ENCODE measurements at places on chromosomes 6 and 20.

DNA sequence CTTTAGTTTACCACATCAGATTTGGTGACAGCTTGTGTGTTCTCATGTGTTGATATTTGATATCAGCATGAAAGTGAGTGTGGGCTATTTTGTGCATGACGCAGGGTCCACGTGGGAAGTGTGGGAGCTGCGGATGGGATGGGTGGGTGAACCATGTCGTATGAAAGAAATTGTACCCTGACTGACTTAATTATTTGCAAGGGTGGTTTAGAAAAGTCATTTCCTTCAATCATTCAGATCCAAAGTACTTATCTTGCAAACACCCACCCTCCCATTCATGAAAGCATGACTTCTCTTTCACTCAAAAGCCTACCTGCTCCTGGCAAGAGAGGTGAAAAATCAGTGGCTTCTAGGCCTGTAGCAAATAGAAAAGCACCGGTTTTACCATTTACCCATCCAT lies 91.8 kb upstream of the BACH2 start:
- DNase-seq = no peak

GRCh38 chr6:29577544-29577943 lies 7.4 kb upstream of the OR2H2 start:
- DNase-seq = no peak

DNA sequence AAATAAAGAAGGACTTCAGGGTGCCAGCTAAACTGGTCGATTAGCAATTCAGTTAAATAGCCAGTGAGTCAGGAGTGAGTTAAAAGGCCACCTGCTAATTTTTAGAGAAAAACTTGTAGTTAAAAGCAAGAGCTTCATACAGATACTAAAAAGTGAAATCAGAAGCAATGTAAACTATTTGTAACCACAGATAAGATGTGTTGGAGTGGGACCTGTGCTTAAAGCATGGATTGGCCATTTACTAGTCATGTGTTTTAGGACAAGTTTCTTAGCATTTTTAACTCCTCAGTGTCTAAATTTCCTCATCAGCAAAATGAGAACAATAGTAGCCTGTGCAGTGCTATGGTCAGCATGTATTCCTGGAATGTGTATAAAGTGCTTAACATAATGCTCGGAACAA lies 23.8 kb upstream of the HDDC2 start:
- DNase-seq = no peak

DNA sequence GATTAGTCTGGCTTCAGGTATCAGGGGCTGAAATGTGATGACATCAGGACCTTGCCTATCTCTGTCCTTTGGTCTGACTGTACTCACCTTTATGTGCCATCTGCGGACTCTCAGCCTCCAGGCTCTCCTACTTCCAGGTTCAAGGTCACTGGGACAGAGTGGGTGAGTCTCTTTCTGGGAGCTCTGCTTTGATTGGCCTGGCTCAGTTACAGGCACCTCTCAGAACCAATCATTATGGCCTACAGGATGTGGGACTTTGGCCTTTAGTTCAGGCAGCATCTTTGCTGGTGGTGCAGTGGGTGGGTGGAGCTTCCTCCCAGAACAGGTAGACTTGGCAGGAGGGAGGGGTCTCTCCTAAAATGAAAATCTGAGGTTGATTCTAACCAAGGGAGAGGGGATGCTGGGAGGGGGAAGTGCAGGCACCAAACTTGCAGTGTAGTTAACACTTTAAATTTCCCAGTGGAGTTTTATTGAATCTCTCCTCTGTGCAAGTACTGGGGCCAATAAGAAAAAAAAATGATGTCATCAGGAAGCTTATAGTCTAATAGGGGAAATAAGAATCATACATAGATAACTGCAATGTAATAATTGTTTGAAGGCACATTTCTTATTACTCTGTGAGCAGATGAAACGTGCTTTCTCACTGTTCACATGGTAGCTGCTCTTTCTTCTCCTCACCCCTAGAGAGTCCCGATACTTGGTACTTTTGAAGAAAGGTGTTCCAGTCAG lies 53.4 kb downstream of the SLC24A3 start:
- DNase-seq = peak; percentile 30

GRCh38 chr20:5592165-5592564 lies 158.0 kb upstream of the SHLD1 start:
- no peak for DNase-seq

DNA sequence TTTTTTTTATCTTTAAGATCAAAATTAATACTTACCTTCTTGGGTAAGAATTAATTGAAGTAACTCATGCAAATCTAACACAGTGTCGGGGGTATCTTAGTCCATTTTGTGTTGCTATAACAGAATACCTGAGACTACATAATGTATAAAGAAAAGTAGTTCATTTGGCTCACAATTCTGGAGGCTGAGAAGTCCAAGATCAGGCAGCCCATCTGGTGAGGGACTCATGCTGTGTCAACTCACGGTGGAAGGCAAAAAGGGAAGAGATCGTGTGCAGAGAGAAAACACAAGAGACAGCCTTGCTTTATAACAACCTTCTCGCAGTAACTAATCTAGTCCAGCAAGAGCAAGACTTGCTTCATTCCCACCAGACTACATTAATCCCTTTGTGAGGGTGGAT lies 92.9 kb upstream of the VSTM2L start:
- no peak for DNase-seq

GRCh38 chr20:41173161-41173721 lies 35.9 kb downstream of the PLCG1 start:
- peak; percentile 82 for DNase-seq

- DNase-seq = no peak
Measured at GRCh38 chr20:55175081-55175480, 699.7 kb downstream of the DOK5 start.

DNA sequence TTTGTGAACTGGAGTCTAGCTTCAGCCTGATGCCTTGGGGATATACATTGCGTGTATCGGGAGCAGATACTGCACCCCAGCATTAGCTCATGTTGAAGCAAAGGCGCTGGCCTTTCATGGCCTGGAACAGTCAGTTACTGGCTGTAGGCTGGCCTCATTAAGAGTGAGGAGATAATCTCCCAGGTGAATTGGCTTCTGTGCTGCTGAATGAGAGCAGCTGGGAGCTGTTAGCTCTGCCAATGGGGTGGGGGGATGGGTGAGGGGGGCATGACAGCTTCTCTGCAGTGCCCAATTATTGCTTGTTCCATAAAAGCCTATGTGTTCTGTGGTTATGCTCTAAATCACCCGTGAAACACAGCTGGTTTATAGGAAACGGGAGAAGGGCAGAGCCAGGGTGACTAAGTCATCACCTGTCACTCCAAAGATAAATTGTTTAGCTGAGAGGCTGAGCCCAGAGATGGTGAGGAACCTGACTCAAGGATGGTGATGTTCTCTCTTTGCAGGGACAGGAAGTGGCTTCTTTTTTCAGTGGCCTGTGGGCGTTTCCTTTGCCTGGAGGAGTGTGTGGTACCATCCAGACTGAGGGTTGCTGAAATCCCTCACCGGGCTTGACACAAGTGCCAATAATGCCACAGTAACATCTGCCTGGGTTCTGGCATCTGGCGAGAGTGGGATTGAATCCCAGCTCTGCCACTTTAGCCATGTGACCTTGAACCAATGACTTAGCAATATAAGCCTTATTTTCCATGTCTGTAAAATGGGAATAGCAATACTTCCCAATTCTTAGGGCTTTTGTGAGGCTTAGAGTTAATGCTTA lies 170.8 kb downstream of the BCAS1 start:
- DNase-seq = no peak

DNA sequence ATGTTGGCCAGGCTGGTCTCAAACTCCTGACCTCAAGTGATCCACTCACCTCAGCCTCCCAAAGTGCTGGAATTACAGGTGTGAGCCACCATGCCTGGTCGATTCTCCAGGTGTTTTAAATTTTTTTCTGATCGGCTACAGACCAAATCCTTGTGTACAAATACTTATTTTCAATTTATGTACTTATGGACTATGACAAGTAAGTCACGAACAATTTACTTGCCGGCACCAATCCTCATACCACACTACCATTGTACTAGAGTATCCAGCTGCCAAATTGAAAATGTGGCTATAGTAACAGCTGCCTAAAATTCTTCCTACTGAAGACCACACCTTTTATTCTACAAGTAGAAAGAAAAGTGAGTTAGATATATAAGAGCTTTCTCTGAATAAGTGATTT lies 26.9 kb downstream of the LIN28B start:
- no peak for DNase-seq

DNA sequence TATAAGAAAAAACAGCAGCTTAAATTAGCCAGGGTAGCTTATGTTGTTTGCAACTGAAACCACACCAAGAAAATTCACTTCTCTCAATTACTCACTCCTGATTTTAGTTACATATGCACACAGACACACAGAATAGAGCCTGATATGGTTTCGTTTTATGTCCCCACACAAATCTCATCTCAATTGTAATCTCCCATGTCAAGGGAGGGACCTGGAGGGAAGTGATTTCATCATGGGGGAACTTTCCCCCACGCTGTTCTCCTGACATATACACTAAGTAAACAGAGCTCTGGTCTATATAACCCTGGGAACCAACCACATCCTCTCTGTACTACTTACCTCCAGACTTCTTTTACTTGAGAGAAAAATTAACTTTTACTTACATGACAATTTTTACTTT lies 9.8 kb downstream of the OR12D1 start:
- no peak for DNase-seq

DNA sequence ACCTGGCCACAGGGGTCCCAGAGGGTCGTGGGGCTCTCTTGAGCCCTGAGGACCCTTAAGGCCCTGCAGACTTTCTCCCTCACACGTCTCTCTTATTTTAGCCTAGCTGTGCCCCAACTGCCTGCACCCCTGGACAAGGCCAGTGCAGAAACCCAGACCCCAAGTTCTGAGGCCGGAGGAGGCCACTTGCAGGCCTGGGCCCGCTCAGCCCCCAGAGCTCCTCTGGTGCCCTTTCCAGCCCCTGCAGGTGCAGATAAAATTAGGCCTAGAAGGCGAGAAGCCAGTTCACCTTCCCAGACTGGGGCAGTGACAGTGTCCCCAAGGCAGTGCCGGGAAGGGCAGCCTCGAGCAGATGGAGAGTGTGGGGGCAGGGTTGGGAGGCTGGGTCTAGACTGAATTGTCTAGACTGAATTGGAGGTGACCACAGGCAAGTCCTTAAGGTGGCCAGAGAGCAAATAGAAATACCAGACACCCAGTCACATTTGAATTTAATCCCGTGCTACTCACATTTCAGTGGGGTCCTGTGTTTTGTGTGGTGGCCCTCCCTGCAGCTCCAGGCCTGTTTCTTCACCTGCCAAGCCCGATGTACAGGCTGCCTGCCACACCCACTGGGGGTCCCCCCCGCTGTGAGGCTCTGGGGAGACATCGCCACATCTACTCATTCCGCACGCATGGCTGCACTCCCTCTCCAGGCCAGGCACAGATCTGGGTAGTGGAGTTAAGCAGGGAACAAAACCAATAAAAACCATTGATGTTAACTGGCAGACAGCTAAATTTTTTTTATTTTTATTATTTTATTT lies 8.6 kb upstream of the IP6K3 start:
- DNase-seq = no peak

DNA sequence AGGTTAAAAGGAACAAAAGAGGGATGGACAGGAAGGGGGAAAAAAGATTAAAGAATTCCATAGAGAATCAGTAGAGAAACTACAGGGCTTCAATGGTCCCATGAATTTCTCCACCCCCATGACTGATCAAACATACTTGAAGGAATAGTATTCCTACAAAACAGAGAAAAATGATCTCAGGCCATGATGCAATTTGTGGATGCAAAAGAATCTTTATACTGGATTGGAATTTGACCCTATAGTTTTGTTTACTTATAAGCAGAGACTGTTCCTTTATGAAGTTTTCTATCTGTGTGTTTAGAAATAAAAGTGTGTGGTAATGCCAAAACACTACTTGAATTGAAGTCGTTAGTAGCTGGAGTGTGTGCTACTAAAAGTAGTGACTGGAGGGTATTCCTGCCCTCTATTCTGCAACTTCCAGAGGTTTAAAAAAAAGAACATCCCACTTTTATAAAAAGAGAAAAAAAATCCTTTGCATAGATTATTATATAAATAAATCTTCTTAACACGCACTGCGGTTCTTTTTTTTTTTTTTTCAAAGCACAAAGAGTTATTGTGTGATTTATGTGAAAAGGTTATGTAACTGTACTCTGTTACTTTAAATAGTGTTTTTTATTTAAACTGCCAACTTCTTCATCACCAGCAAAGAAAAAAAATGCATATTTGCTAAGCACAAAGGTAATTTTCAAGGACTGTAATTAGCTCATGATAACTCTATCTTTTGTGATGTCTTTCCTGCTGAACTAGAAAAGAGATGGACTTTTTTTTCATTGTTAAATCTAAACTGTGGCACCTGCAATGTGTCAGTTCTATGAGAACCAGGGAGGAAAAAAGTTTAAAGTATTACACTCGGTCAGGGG lies 214.5 kb upstream of the CITED2 start:
- no peak for DNase-seq

- DNase-seq = peak; percentile 14
Measured at GRCh38 chr20:59082077-59082740, 39.6 kb upstream of the PRELID3B start.

- no peak for DNase-seq
Measured at GRCh38 chr6:159813781-159814180, 13.7 kb downstream of the PNLDC1 start.

GRCh38 chr6:140464720-140465119 lies 1090.3 kb upstream of the CITED2 start:
- DNase-seq = no peak

GRCh38 chr20:8532169-8532568 lies 400.1 kb downstream of the PLCB1 start:
- DNase-seq = no peak

All from erythroblast (primary cell).